ENCODE measurements at places on chromosomes 3 and 15.

GRCh38 chr15:62088353-62088693, 21.5 kb downstream of the C2CD4A start:
- no peak for DNase-seq

GRCh38 chr3:157231071-157231470, 71.1 kb upstream of the CCNL1 start:
- no peak for DNase-seq

DNA sequence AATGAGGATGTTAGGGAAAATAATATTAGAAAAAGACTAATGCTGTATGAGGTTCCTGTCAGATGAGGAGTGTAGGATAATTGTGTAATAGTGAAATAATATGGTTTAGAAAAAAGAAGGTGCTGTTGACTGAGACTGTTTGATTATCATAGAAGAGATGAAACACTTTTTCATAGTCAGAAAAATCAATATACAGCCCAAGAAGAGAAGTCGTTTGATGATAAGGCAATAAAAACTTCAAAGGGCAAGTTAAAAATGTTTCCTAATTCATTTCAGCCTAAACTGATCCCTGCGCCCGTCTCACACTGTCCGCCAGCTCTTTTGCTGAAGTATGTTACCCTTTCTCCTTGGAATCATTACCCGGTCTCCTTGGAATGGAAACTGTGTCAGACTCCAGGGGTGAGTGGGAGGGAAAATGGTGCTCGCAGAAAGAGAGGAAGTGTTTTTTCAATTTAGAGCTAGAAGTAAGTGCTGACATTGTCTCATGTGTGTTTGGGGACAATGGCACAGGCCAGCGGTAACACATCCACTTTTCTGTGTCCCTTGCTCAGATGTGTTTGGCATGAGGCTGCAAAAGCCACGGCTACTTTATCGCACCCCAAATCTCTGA, 23.6 kb downstream of the DUT start:
- no peak for DNase-seq

DNA sequence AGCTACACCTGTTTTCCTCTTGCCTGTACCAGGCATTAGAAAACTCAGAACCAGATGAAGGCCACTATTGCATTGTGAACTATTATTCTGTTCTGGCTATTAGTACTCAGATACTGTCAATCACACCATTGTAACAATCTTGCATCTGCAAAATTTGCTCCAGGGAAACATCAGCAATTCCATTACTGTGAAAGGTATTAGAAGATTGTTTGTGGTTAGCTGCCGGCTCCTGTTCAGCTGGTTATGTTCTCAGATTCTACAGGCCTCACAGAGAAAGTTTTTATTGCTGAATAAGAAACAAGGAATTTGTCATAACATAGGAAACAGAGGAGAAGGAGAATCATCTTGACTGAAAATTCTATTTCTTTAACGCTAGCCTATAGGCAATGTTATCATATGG, 179.9 kb downstream of the PLOD2 start:
- no peak for DNase-seq

DNA sequence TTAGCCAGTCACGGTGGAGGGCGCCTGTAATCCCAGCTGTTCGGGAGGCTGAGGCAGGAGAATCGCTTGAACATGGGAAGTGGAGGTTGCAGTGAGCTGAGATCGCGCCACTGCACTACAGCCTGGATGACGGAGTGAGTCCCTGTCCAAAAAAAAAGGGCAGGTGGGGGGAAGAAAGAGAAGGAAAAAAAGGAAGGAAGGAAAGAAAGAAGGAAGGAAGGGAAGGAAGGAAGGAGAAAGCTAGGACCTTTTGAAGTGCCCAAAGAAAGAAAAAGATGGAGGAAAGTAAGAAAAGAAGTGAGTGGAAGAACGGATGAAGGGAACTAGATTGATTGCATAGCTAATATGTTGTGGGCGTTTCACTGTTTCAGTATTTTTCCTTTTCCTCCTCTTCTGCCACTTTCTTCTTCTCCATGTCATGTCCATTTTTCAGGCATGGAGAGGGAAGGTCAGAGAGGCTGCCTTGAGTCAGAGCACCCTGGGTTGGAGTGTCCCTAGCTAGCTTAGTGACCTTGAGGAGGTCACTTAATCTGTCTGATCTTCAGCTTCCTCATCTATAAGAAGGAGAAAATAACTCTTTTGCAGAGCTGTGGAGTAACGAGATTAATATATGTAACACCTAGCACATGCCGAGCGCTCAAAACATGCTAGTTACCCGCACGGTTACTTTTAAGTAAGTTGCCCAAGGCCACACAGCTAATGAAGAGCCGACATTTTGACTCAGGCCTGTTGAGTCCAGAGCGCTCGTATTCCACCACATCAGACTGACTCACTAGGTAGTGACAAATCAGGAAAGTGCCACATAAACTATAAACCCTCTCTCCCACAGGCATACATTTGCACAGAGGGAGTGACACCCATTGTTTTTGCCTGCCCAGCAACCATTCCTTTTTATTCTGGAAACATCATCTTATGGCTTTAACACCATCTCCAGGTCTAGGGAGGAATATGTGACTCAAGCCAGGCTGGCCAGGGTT, 42.2 kb downstream of the BHLHE40 start:
- DNase-seq = no peak

DNA sequence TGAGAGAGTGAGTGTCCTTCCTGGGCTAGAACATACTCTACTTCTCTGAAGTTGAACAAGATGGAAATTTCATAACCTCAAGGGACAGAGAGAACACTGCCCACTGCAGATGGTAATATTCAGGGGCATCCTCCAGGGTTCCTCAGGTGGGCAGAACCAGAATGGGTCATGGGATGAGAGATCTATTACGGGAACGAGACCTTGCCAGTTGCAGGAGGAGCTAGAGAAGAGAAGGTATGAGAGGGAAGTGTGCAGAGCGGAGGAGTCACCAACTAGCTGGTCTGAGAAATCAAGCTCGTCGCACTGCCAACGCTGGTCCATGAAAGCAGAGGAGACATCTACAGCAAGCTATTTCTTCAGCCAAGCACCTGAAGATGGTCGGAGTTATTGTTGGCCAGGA, 184.7 kb downstream of the TJP1 start:
- DNase-seq = no peak

- DNase-seq = no peak
Observed at GRCh38 chr15:62026487-62027262, 33.6 kb downstream of the VPS13C start.

GRCh38 chr3:110495201-110495927, 576.3 kb upstream of the NECTIN3 start:
- DNase-seq = no peak

GRCh38 chr3:15858547-15859506, 61.0 kb upstream of the ANKRD28 start:
- DNase-seq = no peak

DNA sequence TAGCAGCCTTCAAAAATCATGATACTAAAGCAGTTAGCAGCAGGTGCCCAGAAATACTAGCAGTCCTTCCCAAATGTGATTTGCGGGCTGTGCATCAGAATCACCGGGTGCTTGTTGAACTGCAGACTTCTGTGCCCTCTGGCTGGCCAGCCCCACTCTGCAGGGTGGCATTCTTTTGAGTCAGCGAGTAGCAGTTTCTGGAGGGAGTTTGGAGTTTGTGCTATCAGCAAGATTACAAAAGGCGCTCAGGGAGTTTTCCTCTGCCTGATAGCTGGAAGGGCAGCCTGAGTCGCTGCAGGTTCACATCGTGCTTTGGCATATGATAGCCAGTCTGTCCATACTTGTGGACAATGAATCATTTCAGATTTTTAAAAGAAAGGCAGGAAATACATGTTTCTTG, 57.6 kb downstream of the CLDN11 start:
- DNase-seq = no peak

DNA sequence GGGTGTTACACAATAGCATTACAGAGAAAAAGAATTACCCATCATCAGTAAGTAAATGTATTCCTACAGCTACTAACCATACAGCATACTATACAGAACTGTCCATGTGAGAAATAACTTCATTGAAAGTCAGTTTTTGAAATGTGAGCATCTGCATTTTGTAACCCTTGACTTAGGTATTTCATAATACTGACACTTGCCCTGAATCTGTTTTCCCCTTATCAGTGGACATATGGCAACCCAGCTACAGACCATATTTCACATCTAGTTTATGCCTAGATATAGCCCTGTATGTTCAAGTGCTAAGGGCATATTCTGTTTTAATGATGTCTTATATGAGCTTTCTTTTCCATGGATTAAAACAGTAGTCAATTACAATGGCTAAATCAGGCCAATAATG, 297.6 kb downstream of the TBC1D5 start:
- DNase-seq = no peak

DNA sequence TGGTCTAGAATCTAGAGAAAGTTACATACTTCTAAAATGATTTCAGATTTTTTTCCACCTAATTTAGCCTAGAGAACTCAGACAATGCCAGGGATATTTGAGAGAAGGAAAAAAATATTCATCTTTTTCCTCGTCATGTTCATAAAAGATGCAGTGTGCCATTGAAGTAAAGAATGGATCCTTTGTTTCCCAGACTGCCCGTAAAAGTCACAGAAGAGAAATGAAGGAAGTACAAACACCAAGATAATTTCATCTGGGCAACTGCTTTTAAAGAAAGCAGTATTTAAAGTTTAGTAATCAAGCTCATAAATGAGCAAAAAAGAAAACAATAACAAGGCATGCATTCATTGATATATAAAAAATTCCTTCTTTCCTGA, 47.2 kb downstream of the TTC23 start:
- DNase-seq = no peak

- DNase-seq = no peak
Observed at GRCh38 chr3:14467814-14468620, 65.6 kb downstream of the SLC6A6 start.

DNA sequence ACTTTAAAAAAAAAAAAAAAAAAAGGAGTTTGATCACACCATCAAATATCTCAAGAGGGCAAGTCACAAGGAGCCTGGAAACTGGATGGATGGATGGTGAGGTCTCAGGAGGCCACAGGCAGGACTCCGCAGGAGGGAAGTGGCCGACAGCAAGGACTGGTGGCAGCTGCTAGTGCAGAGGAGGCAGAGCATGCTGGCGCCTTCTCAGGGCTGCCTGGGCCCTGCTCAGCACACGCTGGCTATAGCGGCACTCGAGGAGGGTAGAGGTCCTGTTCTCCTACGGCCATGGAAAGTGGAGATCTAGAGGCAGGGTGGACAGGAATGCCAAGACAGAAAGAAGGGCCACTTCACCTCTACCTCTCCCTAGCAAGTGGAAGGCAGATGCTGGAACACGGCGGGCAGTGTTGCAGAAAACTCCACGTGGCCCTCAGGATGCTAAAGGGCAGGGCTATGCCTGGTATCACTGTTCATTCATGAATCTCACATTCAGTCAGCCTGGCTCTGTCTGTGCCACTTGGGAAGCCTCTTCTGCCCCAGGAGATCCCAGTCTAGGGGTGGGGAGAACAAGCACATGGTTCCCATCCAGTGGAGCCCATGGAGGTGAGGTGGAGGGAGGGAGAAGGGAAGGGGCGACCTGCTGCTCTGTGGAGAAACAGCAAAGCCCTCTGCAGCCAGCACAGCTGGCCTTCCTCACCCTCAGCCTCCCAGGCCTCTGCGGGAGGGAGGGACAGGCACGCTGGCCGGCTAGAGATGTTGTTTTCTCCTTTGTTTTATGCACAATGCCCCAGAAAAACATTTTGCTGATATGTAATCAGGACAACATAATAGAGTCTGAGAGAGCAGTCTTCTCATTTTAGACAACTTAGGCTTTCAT, 71.0 kb downstream of the OXNAD1 start:
- DNase-seq = no peak
